ENCODE measurements at places on chromosomes 16 and 17.

DNA sequence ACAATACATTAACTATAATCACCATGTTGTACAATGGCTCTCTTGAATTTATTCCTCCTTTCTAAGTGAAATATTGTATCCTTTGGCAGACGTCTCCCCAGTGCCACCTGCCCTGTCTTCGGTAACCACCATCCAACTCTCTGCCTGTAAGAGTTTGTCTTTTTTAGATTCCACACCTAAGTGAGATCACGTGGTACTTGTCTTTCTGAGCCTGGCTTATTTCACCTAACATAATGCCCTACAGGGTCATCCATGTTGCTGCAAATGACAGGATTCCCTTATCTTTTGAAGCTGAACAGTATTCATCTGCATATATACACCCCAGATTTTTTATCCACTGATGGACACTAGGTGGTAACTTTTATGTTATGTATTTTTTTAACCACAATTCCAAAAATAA, 24.2 kb downstream of the ORC6 start:
- no peak for DNase-seq

DNA sequence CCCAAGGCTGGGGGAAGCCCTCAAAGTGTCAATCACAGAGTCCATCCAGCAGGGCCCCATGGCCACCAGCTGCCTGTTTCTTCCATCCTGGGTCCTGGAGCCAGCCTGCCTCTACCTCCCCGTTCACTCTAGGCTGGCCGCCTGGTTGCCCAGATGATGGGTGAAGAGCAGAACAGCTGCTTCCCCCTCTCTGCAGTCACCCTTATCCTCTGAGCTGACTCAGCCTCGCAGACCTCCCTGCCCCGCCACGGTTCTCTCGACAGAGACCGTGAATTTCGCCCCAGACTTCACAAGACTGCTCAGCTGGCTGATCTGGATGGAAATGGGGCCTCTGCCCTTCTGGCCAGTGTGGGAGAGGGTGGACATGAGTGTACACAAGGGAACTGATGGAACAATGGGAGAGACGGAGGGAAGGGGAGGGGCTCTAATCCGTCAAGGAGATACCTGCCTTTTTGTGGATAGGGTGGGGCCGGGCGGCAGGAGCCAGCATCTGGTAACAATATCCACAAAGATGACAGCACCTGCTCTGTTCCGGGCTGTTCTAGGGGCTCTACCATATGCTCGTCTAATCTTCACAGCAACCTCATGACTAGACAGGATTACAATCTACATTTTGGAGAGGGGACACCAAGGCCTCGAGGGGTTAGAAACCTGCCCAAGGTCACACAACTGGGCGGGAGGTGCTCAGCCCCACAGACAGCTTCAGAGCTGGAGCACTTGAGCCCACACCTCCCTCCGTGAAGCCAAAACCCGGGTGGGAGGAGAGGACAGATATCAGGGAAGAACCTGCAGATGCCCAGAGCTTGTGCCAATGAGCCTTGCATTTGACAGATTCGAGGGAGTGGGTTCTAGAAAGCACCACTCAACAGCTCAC, 136.0 kb downstream of the SDK2 start:
- DNase-seq, result no peak

GRCh38 chr17:76036497-76037261, 9.6 kb upstream of the EVPL start:
- DNase-seq, result no peak

DNA sequence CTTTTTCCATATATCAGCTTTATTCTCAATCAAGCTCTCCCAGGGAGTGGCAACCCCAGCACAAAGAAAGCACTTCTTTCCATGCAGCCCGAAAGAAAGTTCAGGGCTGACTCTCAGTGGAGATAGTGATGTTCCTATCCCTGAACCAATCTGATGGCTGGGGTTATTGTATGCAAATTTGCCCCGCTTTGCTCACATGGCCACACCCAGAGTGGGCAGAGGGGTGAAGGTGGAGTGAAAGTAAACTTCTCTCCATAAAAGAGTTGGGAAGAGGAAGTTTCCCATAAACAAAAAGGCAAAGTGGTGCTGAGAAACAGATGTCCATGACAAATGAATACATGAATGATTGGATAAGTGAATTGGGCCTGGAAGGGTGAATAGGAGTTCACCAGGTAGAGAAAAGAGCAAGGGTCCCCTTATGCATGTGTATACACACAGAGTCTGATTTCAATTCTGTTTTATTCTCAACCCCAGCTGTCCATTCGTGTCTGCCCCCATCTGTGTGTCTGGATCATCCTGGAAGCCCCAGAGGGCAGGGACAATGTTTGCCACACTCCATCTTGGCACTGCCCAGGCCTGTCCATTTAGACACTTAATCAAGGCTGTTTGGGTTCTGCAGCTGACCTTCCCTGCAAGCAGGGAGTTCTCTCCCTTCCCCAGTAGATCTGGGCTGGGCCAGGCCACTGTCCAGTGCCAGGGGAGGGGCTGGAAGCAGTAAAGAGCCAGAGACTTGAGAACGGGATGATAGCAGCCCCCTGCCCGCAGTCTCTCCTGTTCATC, 14.1 kb upstream of the NGFR start:
- DNase-seq, result no peak

DNA sequence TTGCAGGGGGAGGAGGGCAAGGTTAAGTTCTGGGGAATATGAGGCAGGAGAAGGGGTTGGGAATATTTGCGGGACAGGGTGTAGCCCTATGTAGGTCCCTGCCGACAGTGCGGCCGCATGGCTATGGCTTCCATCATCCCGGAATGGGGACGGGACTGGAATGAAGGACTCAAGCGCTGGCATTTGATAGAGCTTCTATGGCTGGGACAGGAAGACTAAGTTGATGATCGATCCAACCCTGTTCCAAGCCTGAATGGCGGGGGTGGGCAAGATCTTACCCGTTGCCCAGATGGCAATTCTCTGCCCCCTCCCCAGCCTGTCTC, 47.1 kb downstream of the SRCIN1 start:
- DNase-seq, result no peak

DNA sequence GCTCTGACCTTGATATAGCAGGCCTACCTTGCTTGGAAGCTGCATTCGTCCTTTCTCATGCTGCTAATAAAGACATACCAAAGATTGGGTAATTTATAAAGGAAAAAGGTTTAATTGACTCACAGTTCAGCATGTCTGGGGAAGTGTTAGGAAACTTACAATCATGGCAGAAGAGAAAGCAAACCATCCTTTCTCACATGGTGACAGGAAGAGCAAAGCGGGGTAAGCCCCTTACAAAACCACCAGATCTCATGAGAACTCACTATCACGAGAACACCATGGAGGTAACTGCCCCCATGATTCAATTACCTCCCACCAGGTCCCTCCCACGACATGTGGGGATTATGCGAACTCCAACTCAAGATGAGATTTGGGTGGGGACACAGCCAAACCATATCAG, 6.0 kb upstream of the MAPT start:
- DNase-seq, result no peak

- no peak for DNase-seq
Observed at GRCh38 chr17:12256380-12256995, 235.8 kb downstream of the MAP2K4 start.

DNA sequence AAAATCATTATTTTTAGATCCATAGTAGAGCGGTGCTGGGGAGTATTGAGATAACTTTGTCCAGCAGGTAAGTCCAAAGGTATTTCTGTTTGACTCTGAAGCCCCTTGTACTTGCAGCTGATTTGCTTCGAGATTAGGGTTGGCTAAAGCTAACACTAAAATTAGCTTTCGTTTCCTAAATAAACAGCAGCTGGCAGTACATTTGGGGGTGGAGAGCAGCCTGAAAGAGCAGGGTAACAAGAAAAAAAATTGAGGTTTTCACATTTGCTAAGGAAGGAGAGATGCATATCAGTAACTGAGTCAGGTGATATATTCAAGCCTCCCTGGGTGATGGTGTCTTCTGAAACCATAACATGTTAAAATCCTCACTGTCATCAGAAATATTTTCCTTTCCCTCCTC, 37.4 kb upstream of the TMC5 start:
- no peak for DNase-seq

DNA sequence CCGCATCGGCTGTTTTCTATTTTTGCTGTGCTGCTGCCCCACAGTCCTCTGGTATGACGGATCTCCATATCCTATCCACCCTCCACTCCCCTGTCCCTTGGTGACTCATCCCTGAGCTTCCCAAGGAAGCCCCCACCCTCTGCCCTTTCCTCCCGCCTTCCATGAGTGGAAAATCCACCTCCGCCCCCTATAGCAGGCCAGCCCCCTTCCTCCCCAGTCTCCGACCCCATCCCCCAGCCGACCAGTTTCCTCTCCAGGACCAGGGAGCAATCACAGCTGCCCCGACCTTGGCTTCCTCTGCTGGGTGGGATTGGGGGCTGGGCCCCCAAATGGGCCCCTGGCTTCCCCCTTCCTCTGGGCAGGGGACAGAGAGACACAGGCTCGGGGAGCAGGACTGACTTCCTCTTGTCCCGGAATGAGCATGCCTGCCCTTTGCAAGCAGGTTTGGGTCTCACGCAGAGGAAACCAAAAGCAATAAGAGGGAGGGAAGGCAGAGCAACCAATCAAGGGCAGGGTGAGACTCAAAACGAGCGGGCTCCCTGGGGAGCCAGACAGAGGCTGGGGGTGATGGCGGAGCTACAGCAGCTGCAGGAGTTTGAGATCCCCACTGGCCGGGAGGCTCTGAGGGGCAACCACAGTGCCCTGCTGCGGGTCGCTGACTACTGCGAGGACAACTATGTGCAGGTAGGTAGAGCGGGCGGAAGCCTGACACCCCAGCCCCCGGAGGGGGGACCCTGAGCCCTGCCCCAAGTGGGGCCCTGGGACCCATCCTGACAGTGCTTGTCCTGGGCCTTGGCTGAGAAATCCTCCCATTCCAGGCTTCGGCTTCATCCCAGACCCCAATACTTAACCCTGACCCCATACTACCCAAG, at the start of the genes ABI3 and GNGT2:
ABI3 (plus strand) TSS at position 550 of the 872 bp plus-strand sequence; CDS start at position 568, 18 bp downstream.
GNGT2 (minus strand) TSS at position 417 of the 872 bp plus-strand sequence. CDS start 3,152 bp downstream, outside the sequence.
- DNase-seq, result peak; percentile 59

- DNase-seq, result no peak
Observed at GRCh38 chr16:66437391-66437945, 10.4 kb downstream of the BEAN1 start.

GRCh38 chr17:42310787-42311215, 22.5 kb downstream of the STAT5A start:
- no peak for DNase-seq

GRCh38 chr16:24990803-24991202, 24.4 kb downstream of the ARHGAP17 start:
- no peak for DNase-seq

DNA sequence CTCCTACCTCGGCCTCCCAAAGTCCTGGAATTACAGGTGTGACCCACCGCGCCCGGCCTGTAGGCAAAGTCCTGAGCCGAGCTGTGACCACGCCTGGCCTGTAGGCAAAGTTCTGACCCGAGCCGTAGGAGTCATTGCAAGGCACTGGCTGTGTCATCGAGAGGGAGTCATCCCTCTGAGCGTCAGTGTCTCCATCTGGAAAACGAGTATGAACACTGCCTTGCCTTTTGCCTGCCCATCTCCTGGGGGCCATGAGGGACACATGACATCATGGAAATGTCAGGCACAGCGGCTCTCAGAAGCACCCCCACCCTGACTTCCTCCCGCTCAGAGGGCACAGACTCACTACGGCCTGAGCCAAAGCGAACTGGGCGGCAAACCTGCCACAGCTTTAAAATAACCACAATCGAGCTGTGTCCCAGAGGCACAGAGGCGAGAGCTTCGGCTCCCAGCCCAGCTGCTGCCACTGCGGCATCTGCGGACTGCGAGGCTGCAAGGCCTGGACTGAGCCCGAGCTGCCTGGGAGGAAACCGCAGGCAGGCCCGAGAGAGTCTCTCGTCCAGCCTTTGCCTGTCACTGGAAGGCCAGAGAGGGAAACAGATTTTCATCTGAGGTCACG, 50.8 kb downstream of the RPH3AL start:
- DNase-seq, result no peak

- no peak for DNase-seq
Observed at GRCh38 chr17:49935526-49936210, 33.3 kb upstream of the DLX4 start.

GRCh38 chr17:11814655-11815262, 182.5 kb downstream of the ZNF18 start:
- DNase-seq, result no peak

DNA sequence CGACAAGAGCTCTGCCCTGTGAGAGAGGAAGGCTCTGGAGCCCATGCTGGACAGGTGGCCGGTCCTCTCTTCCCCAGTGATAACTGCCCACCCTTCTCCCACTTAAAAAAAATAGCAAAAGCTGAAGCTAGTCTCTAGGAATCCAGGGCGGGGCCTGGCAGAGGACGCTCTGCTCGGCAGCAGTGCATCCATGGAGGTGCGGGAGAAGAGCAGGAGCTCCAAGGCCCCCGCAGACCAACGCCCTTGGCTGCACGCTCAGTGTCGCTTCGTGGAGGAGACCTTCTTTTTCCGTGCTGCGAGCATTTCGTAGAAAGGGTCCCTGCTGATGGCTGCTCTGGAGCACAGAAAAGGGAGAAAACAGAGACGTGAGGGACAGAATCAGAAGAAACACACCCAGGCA, 98.6 kb upstream of the DNAH17 start:
- DNase-seq, result no peak

Measured in stimulated activated CD8-positive, alpha-beta memory T cell treated with anti-CD3 and anti-CD28 coated beads, Interleukin-15, amount 100 ng/mL, for 48 hours (primary cell).